Muscle of arm (tissue), 14 donors: ENCODE measurements at places on chromosomes 16 and 17. TPM values are rescaled to one million over a fixed set of nuclear protein-coding genes. Genes with fewer than 3 reads are reported as not detected.

Gene RPL13
- 3,116 TPM for polyA plus RNA-seq

Gene KRTAP17-1
- not detected for polyA plus RNA-seq

Gene SLC25A19
- polyA plus RNA-seq: 5.0 TPM

Gene VPS25
- polyA plus RNA-seq: 33.3 TPM

Gene ALOX15
- 0.53 TPM for polyA plus RNA-seq

Gene ABCA3
- polyA plus RNA-seq: 14.2 TPM
